ENCODE measurements at places on chromosomes 16 and 17.

- peak; percentile 96 for DNase-seq
Measured at GRCh38 chr16:84013787-84014569, 28.6 kb downstream of the SLC38A8 start.

GRCh38 chr17:2090210-2090641 lies 35.3 kb downstream of the HIC1 start:
- no peak for DNase-seq

- DNase-seq, result no peak
Measured at GRCh38 chr17:7956228-7956965, 24.4 kb downstream of the CNTROB start.

- no peak for DNase-seq
Measured at GRCh38 chr17:56973520-56973919, 4.4 kb upstream of the SCPEP1 start.

DNA sequence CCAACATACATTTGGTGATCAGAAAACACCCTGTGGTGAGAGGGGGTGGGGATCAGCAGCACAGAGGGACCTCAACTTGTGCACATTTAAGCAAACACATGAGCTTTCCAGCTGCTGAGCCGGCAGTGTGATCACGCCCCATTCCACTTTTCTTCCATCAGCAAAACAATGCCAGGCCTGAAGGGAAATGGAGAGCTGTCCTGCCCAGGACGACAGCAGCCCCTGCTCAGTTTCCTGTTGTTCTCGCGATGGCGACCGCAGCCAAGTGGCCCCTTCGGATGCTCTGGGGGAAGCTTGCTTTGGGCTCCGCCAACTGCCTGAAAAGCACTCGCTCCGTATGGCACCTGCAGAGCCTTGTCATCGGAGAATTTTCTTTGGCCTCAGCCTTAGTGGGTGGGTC lies 272.3 kb downstream of the FOXL1 start:
- DNase-seq, result no peak

- DNase-seq, result peak; percentile 58
Measured at GRCh38 chr16:20870122-20870820, 29.9 kb downstream of the DCUN1D3 start.

DNA sequence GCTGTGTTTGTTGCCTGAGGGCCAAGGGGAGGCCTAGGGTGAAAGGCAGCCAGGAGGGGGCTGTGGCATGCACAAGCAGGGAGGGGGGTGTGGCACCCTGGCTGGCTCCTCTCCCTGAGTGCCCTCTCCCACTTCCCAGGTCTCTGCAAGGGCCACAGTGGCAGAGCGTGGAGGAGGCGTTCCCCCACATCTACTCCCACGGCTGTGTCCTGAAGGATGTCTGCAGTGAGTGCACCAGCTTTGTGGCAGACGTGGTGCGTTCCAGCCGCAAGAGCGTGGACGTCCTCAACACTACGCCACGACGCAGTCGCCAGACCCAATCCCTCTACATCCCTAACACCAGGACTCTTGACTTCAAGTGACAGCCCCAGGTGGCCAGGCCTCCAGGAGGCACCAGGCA lies 3.5 kb upstream of the TCF25 start:
- DNase-seq, result no peak

DNA sequence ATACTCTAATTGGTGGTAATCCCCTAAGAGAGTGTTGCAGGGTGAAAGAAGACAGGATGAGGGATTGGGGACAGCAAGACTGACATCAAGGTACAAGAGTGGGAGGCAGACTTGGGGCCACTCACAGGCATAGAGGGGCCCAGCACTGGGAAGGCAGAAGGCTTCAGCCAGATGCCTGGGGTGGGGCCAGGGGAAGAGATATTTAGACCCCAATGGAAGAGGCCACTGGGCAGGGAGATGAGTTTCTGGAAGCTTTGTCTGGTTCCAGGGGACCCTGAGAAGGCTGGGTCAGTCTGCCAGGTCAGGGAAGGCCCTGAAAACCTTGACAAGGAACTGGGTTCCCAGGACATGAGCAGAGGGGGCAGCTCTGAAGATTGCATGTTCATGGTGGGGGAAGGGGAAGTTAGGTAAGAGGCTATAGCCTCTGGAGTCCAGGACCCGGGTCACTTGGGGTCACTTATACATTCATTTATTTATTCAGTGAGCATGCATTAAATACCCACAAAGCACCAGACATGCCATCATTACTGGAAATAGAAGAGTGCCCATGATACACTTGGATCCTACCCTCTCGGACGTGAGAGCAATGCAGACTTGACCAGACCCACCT lies 92.9 kb downstream of the TMEM132E start:
- no peak for DNase-seq

- no peak for DNase-seq
Measured at GRCh38 chr17:29903471-29903870, 26.6 kb downstream of the SSH2 start.

DNA sequence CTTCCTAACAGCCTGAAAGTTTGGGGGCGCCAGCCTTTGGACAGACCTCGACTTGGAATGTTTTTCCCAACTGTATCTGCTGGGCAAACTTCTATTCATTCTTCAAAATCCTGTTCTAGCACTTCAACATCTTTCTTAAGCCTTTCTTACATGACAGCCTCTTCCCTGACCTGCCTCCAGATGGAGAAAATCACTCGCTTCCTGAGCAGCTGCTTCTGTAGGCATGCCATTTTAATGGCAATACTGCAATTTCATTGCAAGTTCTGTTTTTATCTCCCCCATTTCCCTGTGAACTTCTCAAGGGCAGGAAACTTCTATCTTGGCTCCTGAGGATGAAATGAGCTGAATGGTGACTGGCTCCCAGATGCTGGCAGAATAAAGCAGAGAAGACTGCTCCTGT lies 128.8 kb upstream of the ASIC2 start:
- no peak for DNase-seq

DNA sequence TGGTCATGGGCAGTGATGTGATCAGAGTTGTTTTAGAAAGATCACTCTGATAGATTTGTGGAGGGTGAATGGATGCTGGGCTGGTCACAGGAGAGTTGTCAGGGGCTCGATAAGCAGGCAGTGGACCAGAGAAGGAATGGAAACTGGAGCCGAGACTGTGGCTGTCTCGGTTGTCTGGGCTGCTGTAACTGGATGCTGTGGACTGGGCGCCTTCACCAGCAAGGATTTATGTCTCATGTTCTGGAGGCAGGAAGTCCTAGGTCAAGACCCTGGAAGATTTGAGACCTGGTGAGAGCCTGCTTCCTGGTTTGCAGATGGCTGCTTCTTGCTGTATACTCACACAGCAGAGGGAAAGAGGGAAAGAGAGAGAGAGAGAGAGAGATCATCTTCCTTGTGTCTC lies 203.6 kb downstream of the HS3ST4 start:
- DNase-seq, result no peak

DNA sequence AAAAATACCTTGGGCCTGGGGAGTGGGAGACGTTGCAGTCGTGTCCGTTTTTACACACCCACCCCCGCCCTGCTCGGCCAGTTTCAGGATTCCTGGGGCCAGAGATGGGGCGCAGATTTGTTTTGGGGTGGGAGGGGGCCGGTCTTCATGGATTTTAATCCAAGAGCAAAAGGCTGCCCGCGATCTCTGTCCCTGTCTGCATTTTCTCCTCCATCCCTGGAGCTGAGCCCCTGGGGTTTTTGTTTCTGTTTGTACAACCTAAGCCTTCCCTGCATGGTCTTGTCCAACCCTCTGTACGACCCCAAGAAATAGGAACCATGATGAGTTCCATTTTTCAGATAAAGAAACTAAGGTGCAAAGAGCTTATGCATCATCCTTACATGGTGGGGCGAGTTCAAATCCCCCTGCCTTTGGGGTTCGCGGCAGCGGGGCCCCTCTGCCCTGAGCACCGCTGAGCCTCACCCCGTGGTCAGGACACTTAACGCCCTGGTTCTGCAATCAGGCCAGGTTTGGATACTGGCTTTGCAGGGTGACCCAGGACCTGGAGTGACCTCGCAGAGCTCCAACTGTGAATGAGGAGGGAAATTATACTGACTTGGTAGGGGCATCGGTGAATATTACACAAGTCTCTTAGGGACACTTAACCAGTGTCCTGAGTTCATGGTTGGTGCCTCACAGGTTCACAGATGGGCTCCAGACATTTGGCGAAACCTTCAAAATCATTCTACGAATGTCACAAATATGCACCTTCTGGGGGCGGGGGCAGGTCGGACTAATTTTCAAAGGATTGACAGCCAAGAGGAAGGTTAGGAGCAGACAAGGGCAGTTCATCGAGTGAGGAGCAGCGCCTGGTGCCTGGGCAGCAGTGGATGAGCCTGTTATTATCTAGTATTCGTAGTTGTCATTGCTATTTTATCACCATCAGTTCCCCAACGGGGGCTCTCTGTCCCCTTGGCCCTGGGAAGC lies 4.1 kb upstream of the FOXF1 start:
- no peak for DNase-seq

DNA sequence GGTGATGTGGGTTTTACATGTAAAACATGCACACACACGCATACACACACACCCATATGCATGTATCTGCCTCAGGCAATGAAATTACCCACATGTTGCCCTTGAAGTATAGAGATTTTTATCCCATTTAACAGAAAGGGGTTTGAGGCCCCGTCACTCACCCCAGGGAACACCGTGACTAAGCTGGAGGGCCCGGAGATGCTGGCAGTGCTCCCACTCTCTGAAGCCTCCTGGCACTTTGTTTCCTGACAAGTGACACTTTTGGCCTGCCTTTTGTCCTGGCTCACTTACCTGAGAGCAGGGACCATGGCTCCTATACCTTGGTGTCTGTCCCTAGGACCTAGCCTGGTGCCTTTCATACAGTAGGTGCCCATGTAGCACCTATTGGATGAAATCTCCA lies 50.0 kb upstream of the TNRC6C start:
- no peak for DNase-seq

DNA sequence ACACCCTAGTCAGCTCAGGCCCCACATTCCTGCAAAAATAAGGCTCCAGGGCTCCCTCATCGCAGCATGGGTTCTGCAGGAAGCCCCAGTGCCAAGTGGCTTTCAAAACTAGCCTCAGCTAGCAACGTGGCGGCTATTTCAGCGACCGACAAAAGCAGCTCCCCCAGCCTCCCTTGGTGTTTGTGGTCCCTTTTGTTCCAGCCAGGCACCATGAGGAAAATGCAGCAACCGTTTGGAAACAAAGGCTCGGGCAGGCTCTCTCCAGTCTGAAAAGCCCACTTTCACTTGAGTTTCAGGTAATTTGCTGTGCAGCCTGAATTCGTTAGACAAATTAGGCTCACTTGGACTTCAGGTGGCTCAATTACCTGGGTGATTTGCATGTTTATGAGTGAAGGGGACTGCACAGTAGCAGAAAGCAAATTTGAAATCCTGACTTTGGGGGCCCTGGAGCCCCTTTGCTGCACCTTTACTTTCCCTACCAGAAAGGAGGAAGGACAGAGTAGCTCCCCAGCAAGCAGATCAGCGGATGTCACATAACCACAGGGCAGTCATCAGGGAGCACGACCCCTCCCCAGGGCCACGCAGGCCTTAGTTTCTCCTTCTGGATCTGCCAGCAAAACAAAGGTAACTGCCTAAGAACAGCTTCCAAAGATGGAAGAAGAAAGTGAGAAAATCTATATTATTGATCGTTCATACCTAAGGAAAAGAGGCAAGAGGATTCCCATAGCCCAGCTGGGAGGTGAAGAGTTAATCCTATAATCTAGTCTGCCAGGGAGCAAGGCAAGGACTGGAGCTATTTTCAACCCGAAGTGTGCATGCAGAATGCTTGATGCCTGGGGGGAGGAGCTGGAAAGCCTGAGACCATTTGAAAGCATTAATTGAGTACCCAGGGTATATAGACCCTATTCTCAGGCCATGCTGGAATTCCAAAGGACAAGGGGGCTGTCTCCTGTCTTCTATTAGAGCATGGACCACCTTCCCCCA lies 143.1 kb upstream of the SDK2 start:
- DNase-seq, result no peak

DNA sequence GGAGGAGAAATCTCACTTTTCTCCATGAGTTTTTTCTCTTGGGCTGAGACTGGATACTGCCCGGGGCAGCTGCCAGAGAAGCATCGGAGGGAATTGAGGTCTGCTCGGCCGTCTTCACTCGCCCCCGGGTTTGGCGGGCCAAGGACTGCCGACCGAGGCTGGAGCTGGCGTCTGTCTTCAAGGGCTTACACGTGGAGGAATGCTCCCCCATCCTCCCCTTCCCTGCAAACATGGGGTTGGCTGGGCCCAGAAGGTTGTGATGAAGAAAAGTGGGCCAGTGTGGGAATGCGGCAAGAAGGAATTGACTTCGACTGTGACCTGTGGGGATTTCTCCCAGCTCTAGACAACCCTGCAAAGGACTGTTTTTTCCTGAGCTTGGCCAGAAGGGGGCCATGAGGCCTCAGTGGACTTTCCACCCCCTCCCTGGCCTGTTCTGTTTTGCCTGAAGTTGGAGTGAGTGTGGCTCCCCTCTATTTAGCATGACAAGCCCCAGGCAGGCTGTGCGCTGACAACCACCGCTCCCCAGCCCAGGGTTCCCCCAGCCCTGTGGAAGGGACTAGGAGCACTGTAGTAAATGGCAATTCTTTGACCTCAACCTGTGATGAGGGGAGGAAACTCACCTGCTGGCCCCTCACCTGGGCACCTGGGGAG lies 19.1 kb downstream of the NGFR start:
- no peak for DNase-seq

GRCh38 chr17:21686165-21687015 lies 5.9 kb upstream of the KCNJ18 start:
- no peak for DNase-seq

GRCh38 chr17:78864117-78864516 lies 23.5 kb upstream of the USP36 start:
- no peak for DNase-seq

GRCh38 chr17:4786106-4786511 lies at the start of gene VMO1:
VMO1 (minus strand) TSS chr17:4786364; CDS start chr17:4786352, 12 bp downstream.
- DNase-seq, result peak; percentile 21

DNA sequence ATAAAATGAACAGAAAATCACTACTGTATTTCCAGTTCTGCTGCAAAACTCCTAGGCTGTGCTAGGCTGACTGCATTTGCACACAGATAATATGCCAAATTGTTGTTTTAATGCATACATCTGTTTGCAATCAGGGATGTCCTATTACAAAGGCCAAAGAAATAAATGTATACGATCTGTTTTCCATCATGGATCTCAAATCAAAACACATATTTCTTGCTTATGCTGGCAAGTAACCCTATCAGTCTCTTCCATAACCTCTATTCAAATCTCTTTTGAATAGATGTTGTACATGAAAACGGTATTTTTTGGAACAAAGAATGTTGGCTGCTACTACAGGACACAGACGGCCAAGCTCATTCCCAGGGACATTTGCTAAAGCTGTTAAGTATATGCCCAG lies 56.6 kb downstream of the DUSP14 start:
- DNase-seq, result no peak

GRCh38 chr17:40499551-40500189 lies 1.8 kb downstream of the TNS4 start:
- DNase-seq, result peak; percentile 63

- no peak for DNase-seq
Measured at GRCh38 chr17:39485555-39485954, 24.3 kb downstream of the CDK12 start.

Data from KBM-7 (cell line).